ENCODE measurements at places on chromosomes 16 and 17. TPM values are rescaled to one million over a fixed set of nuclear protein-coding genes. Genes with fewer than 3 reads are reported as not detected.

Gene TPSB2
- total RNA-seq: 5.6 TPM

Gene NTN3
- not detected for total RNA-seq

Gene ALOX15
- 0.98 TPM for total RNA-seq

Gene GNAO1
- total RNA-seq: 0.96 TPM

Gene CHAD
- total RNA-seq: 2.3 TPM

Gene CACNG4
- total RNA-seq: not detected

Gene TEKT5
- total RNA-seq: not detected

DNA sequence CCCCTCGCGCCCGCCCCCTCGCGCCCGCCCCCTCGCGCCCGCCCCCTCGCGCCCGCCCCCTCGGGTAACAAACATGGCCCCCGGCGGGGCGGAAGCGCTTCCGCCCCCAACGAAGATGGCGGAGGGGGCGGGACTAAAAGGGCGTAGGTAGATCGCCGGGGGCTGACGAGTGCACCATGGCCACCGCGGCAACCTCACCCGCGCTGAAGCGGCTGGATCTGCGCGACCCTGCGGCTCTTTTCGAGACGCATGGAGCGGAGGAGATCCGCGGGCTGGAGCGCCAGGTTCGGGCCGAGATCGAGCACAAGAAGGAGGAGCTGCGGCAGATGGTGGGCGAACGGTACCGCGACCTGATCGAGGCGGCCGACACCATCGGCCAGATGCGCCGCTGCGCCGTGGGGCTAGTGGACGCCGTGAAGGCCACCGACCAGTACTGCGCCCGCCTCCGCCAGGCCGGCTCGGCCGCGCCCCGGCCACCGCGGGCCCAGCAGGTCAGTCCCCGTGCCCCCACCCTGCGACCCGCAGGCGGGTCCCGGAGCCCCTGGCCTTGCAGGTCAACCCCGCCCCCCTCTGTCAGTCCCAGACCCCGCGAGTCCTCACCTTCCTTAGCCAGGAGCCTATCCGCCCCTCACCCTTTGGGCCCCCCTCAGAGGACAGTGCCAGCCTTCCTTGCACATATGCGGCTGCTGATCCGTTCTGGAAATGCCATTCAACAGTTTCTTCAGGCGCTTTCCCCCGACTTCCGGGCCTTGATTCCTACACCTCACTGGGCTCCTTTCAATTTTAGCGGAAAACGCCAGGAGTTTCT lies at the start of gene COG1:
TSS of gene COG1 (plus strand) at position 162 of the 808 bp plus-strand sequence. CDS start at position 177, 15 bp downstream.
- DNase-seq: peak; percentile 85

DNA sequence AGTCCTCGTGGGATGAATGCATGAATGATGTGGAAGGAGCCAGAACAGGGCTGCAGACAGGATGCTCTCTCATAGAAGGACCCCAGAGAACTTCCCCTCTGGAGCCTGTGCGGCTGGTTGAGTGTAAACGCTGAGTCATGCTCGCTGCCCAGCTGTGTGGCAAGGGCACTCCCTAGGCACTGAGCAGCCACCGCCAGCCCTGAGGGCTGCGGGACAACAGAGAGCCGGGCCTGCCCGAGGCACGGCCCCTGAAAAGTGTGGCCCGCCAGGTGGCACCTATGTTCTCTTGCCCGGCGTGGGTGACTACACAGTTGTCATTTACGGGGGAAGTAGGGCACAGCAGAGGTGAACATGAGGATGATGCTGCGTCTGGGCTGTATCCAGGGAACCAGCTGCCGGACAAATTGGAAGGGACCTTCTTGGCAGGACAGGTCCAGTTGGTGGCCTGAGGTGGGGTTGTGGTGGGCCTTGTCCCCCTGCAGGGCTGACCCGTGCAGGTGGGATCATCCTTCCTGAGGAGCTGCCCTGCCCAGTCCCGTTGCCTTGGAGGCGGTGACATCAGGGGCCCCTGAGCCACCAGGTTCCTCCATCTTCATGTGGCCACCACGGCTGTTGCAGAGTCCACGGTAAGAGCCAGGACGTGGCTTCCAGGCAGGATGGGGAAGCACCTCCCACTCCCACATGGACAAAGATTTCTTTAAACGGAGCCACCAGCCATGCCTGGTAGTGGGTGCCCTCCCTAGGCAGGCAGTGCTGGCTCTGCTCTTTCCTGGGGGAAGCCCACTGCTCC lies 94.8 kb upstream of the CBX4 start:
- DNase-seq: no peak

- no peak for DNase-seq
Observed at GRCh38 chr16:57667526-57668262, 412 bp upstream of the ADGRG3 start.

- no peak for DNase-seq
Observed at GRCh38 chr16:51433599-51433998, 282.5 kb upstream of the SALL1 start.

GRCh38 chr16:62225675-62226074 lies 189.4 kb upstream of the CDH8 start:
- DNase-seq: peak; percentile 59

DNA sequence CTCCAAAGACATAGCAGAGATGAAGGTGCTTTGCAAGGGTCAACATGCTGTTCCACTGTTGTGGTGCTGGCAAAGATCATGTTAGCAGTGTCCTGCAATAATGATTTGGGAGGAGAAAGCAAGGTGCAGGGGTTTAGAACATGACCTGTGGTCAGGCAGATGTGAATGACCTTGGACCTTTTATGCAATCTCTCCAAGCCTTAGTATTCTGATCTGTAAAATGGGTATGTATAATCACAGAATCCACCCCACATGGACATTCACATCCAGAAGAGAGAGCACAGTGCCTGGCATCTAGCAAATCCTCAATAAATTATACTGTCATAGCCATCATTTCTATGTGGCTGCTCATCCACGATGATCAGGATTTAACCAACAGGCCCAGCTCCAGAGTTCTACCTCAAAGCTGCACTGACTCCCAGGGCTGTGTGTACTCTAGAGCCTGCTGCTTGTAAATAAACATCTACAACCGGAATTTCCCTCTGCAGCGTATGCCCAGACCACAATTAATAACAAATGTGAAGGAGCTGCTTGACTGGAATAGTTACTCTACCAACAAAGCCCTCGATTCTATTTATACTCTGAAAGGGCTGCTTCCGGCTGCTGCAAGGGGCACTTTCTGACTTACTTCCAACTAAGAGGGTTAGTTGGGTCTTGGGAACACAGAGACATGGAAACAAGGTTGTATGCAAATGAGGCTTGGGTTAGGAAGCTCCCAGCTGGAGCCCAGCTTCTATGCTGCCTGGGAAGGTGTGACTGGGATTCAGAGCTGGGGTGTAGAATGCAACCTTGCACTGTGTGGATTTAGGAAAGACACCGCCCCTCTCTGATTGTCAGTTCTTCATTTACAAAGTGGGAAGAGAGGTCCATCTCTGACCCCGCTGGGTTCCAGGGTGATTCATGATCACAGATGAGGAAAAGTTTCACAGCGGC lies 265.2 kb downstream of the XYLT1 start:
- DNase-seq: peak; percentile 36

DNA sequence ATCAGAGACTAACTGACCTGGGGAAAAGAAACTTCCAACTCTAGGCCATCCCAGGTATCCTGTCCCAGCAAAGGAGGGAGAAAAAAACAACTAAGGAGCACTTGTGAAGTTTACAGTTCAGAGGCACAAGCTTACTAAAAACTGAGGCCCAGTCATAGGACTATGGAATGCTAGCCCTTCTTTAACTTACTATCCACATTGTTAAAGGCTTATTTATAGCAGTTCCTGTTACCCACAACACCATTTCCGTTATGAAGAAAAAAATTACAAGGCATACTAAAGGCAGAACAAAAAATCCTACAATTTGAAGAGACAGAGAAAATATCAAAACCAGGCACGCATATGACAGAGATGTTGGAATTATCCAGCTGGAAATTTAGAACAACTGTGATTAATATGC lies 159.1 kb downstream of the CDH11 start:
- DNase-seq: no peak

DNA sequence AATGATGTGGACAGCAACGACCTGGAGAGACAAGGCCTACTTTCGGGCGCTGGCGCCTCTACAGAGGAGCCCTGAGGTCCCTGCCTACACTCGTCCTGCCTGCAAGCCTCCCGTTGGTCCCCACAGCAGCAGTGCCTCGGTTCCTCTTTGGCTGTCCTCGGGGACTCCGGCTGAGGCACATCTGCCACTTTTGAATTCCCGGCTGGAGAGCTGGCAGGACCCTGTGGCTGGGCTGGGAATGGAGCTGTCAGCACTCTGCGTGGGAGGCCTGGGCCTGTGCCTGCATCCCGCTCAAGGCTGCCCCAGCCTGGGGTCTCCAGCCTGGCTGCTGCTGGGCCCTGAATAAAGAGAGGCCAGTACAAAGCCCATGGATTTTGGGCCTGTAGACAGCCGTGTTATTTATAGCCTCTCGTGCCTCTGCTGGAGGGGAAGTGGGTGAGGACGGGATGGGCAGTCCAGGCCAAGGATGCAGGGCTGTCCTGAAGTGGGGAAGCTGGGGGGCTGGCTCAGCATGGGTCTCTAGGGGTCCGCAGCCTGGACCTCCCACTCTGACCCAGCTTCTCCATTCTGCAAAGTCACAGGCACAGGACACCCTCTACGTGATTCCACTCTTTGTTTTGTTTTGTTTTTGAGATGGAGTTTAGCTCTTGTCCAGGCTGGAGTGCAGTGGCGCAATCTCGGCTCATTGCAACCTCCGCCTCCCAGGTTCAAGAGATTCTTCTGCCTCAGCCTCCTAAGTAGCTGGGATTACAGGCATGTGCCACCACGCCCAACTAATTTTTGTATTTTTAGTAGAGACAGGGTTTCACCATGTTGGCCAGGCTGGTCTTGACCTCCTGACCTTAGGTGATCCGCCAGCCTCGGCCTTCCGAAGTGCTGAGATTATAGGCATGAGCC lies 10.6 kb upstream of the SPNS2 start:
- no peak for DNase-seq

- DNase-seq: no peak
Observed at GRCh38 chr17:17841601-17842025, 4.8 kb upstream of the SREBF1 start.

DNA sequence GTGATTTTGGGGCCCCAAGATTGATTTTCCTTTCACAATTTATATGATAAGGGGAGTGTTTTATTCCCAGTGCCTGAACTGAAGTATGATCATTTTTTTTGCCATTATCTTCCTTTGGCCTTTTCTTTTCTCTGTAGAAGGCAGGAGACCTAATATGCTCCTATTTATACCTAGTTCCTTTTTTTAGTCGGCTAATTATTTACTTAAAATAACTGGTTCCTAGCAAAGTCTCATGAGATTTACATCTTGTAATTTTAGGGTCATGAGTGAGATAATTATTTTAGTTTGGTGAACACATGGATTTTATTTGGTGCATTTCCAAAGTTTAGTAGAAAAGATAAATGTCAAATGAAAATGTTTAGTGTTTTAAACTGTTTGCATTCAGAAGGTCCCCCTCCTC lies 24.8 kb downstream of the SEC14L1 start:
- no peak for DNase-seq

GRCh38 chr17:63426041-63426916 lies 19.8 kb downstream of the CYB561 start:
- no peak for DNase-seq

GRCh38 chr17:28446716-28447395 lies 26.6 kb upstream of the SLC13A2 start:
- DNase-seq: no peak
